MV-4-11 (cell line): ENCODE measurements at places on chromosomes 3 and 15.

DNA sequence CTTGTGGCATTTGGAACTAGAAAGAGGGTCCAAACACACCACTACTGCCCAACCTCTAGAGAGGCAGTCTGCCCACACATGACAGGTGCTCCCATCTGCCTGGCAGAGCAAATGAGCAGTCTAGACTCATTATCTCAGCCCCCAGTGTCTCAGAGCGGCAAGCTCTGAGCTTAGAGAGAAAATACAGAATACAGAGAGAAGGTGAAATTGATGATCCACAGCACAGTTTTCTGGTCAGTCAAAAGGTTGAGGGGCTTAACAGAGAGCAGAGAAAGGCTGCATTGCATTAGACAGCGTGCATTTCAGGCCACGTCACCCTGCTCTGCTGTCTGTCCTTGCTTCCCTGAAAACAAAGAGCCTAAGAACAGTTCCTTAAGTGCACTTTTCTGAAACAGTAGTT, 135.1 kb downstream of the KCNMB2 start:
- DNase-seq: no peak

DNA sequence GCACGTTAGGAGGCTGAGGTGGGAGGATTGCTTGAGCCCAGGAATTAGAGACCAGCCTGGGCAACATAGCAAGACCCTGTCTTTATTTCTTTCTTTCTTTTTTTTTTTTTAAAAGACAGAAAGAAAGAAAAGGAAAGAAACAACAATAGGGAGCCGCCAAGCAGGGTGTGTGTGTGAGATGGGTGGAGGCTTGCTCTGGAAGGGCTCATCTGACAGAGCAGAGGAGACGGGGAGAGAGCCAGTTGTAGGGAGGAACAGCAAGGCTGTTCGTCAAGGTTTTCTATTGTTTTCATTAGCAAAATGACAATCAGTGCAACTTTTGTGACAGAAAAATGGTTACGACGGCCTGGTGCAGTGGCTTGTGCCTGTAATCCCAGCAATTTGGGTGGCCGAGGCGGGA, 69.3 kb downstream of the CDC25A start:
- DNase-seq: no peak

GRCh38 chr3:118705487-118706219, 329.0 kb downstream of the IGSF11 start:
- no peak for DNase-seq

GRCh38 chr15:100531204-100531603, 2.5 kb upstream of the CERS3 start:
- peak; percentile 20 for DNase-seq

- no peak for DNase-seq
Measured at GRCh38 chr3:134076851-134077250, 47.1 kb upstream of the SLCO2A1 start.

- DNase-seq: no peak
Measured at GRCh38 chr15:85556618-85556895, 176.2 kb downstream of the AKAP13 start.

GRCh38 chr3:35537265-35537664, 102.1 kb upstream of the ARPP21 start:
- DNase-seq: no peak

DNA sequence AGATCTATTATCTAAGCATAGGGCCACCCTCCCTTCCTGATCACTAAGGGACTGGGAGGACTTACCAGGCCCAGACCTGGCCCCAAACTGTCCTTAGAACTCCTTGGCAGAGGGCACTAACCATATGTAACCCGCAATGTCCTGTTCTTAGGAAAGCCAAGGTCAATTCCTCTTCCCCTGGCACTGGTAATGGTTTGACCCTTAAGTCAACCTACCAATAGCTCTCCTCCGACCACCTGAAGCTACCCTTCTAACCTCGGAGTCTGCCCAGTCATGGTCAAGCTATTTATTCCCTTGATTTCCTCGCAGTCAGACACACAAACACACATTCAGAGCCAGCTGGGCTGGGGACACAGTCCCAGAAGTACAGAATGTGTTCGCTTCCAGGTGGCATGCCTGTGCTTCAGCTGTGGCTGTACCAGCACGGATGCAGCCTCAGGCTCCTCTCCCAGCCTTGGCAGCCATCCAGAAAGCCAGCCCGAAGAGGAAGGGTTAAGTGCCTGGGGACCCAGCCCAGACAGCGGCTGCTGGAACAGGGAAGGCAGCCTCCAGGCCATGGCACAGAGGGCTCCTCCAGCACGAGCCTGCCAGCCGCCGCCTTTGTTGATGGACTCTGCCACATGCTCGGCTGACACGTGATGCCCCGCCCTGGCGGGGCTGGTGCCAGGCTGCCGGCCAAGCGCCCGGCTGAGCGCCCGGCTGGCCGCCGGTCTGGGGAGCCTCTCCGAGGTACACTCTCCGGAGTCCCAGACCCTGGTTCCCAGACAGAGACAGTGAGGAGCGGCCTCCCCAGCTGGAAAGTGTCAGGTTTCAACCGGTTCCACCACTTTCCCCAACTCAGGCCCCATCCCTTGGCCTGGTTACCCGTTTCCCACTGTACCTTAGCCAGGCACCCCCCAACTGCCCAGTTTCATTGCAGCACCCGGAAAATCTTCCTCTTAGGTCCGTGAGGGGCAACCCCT, 5.5 kb downstream of the BMF start:
- peak; percentile 27 for DNase-seq

DNA sequence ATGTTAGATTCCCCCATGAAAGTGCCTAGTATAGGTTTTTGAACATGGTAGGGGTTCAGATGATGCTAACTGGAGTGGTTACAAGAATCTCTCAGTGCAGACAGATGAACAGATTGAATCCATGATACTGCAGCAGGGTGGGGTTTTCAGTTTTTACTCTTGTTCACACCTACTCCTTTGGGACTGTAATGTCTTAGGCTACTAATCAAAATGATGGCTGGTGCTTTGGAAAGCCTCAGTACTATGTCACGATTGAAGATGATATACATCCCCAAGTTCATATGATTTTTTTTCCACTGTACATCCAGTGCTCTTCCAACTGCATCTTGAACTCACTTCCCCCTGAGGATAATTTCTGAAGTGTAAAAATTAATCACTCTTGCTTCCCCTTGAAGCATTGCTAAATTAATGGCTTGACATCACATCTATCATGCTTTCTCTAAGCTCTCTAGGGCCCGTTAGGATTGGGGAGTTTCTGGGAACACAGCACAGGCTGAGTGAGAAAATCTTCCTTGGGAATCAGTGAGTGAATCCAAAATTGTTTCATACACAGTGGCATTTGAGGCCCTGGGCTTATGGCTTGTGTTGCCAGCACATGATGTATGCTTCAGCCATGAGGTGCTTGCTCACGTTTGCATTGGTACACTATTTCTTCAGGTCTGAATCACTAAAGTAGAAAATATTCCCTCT, 115.0 kb upstream of the TPRG1 start:
- DNase-seq: no peak

- no peak for DNase-seq
Measured at GRCh38 chr15:57785959-57786358, 79.4 kb downstream of the POLR2M start.

- DNase-seq: no peak
Measured at GRCh38 chr15:37616215-37616614, 318.2 kb upstream of the TMCO5A start.

DNA sequence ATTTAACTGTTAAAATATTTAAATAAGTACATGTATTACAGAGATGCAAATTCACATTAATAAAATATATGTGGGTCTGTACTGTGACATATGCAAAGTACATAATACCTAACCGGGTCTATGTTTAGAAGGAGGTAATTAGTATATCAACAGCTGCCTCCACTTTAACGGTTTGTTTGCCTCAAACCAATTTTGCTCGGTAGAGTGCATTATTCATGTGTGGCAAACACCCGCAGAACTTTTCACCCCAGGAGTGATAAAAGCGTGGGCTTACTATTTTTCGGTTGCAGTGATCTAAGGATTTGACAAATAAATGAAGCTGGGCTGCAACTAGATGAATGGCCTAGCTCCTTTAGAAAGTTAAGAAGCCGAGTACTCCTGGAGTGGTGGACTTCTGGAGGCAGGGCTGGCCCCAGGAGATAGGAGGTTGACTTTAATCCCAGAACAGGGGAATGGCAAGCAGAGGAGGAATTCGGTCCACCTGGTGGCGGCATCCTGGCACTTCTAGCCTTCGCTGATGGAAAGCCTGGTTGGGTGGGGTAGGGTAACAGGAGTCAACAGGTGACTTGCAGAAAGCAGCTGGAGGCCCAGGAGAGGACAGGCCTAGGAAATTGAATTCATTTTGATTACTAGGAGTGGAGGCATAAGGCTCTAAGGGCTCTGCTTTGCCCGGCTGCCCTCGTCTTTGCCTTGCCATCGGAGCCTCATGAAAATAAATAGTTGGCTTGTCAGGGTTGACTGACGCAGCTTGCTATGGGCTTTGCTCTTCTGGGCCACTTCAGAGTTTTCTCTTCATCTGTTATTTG, 2.4 kb downstream of the SLCO3A1 start:
- DNase-seq: no peak

DNA sequence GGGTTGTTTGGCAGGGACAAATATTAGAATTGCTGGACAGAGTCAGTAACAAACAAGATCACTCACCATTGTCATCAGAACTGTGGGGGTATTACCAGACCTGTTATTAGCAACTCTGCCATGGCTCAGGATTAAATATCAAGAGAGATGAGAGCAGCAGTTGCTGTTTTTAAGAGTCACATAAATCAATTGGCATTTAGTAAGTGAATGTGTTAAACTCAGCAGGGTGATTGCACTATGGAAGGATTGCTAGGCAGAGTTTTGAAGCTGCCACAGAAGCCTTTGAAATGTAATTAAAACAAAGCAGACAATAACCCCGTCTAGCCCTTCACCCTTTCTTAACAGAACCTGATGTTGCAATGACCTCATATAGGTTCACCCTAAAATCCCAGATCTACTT, 238.8 kb downstream of the GAP43 start:
- DNase-seq: no peak

GRCh38 chr3:78046566-78046965, 1006.7 kb downstream of the ROBO2 start:
- no peak for DNase-seq

DNA sequence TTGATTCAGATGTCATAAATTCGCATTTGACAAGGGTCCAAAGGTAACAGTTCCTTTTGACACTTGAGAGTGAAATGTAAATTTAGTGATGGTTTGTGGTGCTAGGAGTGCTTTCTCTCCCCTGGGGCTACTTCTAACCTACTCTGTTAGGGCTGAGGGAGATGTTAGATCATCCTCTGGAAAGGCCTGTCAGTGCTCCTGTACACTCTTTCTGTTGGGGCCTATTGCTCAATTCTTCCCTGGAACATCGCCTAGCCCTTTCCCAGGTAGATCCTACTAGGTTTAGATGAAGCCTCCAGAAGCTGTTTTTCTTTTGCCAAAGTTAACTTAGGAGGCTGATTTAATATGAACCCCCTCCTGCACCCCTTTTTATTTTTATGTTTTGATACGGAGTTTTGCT, 1.4 kb downstream of the PCCB start:
- no peak for DNase-seq

GRCh38 chr3:155757577-155757976, 12.7 kb upstream of the PLCH1 start:
- no peak for DNase-seq

DNA sequence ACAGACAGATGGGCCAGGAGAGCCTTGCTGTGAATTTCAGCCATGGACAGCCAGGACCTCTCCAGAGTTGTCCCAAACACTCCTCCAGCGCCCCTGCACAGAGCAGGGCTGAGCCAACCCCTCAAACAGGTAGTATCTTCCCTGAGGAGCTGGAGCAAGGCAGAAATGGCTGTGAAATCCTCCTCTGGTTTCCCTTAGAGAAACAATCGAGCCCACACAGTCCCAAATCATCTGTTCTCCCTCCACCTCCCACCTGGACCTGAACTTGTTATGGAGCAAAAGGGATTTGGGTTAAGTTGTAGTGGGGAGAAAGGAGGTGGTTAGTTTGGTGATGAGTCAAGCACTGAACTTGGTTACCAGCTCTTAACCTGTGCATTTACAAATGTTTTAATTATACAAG, 205.7 kb upstream of the BHLHE40 start:
- DNase-seq: no peak

DNA sequence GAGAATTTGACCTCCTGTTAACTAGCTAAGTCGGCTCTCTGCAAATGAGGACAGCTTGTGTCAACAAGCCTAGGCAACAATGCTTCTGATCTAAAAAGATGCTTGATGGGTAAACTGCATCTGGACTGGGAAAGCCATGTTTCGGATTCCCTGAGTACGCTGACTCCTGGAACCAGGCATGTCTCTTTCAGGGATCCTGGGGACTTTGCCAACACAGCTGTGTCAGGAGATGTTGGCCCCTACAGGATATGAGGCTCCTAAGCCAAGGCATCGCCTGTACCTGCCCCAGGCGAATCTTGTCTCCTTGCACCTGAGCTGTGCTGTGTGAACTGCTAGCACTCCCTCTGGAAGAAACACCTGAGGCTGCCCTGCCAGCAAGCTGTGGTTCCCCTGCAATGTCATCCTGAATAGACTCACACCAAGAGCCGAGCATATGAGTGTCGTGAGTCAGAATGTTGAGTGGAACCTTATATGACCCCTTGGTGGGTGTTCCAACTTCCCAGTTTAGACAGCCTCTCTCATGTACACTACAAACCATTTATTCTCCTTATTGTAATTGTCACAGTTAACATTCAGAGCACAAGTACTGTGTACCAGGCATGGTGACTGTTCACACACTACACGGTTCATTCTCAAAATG, 17.0 kb downstream of the EOGT start:
- DNase-seq: no peak

DNA sequence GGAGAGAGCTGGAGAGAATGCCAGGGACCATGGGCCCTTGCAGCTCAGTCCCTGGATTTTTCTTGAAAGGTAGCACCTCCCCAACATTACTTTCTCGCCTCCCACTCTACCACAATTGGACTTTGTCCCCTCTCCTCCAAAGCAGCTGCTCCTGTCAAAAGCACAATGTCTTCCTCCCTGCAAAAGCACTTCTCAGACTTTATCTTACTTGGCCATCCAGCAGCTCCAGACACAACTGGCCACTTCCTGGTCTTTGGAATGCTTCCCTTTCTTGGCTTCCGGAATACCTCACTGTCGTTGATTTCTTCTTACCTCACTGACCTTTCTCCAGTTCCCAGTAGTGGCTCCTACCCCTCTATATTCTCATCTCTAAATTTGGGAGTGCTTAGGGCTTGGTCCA, 134.6 kb upstream of the PROK2 start:
- no peak for DNase-seq

DNA sequence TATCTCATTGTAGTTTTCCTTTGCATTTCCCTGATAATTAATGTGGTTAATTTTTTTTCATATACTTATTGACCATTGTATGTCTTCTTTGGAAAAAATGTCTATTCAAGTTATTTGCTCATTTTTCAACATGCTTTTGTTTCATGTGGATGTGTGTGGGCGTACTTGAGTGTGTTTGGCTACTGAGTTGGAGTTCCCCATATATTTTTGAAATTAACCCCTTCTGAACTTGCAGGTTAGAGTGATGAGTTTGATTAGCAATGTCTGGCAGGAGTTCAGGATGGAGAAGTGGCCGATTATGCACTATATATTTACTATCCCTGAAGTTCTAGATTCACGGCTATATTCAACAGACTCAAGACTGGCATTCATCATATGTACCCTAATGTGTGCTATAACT, 250.4 kb upstream of the TTC14 start:
- DNase-seq: no peak

DNA sequence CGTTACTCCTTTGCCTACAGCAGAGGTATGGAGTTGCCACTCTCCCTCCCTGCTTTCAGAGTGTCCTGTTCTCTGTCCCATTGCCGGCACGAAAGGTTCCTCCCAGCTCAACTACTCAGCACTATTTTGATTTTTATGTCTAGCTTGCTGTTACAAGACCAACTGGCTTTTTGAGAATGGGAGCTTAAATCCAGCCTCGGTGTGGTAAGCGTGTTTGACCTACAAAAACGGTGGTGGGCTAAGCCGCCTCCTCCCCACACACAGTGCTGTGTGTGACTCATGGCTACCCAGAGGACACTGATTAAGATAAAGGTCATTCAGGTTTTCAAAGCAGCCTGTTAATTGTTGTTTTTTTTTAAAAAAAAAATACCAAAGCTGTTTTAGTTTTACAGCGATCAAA, 64.5 kb downstream of the LRTM1 start:
- DNase-seq: peak; percentile 50
